Activated CD4-positive, alpha-beta memory T cell treated with anti-CD3 and anti-CD28 coated beads for 36 hours (primary cell): ENCODE measurements at places on chromosomes 7 and 10. TPM values are rescaled to one million over a fixed set of nuclear protein-coding genes. Genes with fewer than 3 reads are reported as not detected.

NOS3 gene
- 13.2 TPM for total RNA-seq

ELN gene
- total RNA-seq, result not detected

LAMTOR4 gene
- total RNA-seq, result 151 TPM

NRCAM gene
- not detected for total RNA-seq

BMI1 gene
- total RNA-seq, result 58.8 TPM

BRAF gene
- total RNA-seq, result 33.0 TPM

LRRC18 gene
- not detected for total RNA-seq

GJD4 gene
- not detected for total RNA-seq

ACTL6B gene
- not detected for total RNA-seq

ATG9B gene
- 3.5 TPM for total RNA-seq

SNX8 gene
- total RNA-seq, result 35.4 TPM

OR9A4 gene
- not detected for total RNA-seq

ATOH7 gene
- total RNA-seq, result not detected

TAS2R41 gene
- total RNA-seq, result not detected

STK32C gene
- 16.1 TPM for total RNA-seq

DTX2 gene
- total RNA-seq, result 16.5 TPM

ATRNL1 gene
- total RNA-seq, result 0.12 TPM

SNX10 gene
- total RNA-seq, result 44.1 TPM
